ENCODE measurements at places on chromosomes 2 and 18.
A peak's percentile ranks its signal among the peaks of the same experiment; 100 is the strongest.

DNA sequence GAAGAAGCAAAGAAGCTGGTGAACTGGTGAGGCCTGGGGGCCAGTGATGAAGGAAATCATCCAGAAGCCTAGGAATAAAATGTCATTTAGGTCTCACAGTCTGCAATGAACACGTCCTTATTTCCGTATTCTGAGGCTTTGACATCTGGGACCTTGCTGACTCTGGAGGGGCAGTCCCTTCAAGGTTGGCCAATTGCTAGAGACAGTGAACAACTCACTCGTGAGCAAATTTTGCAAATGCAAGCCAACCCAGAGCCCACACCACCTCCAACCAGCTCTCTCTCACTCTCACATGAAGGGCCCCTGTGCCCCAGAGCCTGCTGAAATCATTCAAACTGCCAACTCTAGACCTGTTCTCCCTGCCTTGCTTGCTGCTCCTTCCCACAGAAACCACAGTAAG is 279.1 kb upstream of the LYPD1 start:
- DNase-seq = no peak

GRCh38 chr2:38033646-38034045 is 42.3 kb downstream of the CYP1B1 start:
- no peak for DNase-seq

GRCh38 chr18:41721103-41721790 is 233.8 kb upstream of the PIK3C3 start:
- no peak for DNase-seq

- DNase-seq = no peak
Observed at GRCh38 chr2:234377761-234378391, 119.0 kb downstream of the ARL4C start.

GRCh38 chr2:149122516-149122915 is 84.0 kb downstream of the LYPD6B start:
- DNase-seq = no peak

DNA sequence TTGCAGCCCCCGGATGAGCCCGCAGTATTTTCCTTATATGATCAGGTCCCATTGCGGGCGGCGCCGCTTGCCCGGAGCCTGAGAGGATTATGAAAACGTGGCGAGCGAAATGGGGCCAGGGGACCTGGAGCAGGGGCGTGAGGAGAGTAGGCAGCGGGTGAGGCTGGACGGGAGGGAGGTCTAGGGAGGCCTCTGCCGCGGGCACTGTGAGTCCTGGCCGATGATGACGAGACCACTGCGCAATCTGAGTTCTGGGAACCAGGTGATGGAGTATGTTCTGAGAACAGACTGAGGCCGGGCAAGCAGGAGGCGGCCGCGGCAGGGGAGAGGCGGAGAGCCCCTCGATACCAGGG is 790 bp upstream of the ACAA2 start:
- DNase-seq = peak; percentile 16

DNA sequence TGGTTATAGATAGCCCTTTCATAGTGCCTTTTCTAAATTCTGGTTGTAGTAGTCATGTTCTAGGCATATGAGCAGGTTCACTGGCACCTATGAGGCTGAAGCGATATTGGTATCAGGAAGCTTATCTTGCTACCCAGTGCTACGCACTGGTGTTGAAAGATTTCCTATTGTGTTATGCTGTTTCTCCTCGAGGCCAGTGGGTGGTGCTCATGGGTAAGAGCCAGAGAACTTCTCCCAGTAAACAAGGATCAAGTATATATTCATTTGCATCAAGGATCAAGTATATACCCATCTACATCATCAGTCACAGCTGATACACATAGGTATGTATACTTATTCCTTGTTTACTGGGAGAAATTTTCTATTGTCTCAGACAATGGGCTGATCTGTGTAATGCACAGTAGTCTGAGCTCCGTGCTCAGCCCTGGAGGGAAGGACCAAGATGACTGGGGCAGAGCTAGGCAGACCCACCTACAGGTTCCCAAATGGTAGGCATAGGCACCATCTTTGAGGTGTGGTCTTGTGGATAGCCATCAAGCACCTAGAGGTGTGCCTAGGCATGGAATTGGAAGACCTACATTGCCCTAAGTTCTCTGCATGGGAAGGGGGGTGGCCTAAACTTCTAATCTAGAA is 101.2 kb upstream of the GALNT13 start:
- no peak for DNase-seq

- DNase-seq = no peak
Observed at GRCh38 chr2:129178356-129178755, 801.1 kb upstream of the RAB6C start.

- no peak for DNase-seq
Observed at GRCh38 chr18:3998698-3999333, 456.3 kb downstream of the DLGAP1 start.

- DNase-seq = no peak
Observed at GRCh38 chr2:160783474-160783873, 289.9 kb upstream of the RBMS1 start.

DNA sequence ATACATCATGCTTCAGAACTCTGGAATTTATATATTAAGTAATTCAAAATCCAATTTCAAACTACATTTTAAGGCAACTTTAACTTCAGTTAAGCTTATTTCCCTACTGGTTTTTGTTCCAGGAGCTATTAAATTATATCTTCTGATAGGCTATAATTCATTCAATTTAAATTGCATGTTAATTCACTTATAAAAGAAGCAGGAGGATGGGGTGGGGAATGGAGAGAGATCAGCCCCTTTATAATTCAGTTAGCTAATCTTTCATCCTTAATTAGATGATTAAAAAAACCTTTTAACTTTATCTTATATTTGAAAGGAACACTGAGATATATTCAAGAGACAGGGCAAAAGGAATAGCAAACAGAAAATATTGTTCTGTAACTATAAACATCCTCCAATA is 86.8 kb downstream of the AKAIN1 start:
- no peak for DNase-seq

GRCh38 chr2:172225786-172226185 is 123.1 kb upstream of the DLX2 start:
- no peak for DNase-seq

DNA sequence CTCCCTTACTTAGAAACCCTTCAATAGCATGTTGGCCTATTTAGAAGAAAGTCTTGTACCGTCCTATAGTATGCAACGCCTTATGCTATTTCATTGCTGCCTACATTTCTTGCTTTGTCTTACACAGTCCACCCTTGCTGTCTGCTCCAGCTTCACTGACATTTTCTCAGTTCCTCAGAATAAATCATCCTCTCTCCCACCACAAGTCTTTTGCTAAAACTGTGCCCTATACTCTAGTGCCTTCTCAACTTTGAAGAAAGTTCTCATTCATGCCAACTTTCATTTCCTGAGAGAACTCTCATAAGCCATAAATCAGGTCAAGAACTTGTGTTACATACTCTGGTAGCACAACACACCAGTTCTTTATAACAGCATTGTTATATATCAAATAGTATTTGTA is 54.3 kb upstream of the COL3A1 start:
- no peak for DNase-seq

DNA sequence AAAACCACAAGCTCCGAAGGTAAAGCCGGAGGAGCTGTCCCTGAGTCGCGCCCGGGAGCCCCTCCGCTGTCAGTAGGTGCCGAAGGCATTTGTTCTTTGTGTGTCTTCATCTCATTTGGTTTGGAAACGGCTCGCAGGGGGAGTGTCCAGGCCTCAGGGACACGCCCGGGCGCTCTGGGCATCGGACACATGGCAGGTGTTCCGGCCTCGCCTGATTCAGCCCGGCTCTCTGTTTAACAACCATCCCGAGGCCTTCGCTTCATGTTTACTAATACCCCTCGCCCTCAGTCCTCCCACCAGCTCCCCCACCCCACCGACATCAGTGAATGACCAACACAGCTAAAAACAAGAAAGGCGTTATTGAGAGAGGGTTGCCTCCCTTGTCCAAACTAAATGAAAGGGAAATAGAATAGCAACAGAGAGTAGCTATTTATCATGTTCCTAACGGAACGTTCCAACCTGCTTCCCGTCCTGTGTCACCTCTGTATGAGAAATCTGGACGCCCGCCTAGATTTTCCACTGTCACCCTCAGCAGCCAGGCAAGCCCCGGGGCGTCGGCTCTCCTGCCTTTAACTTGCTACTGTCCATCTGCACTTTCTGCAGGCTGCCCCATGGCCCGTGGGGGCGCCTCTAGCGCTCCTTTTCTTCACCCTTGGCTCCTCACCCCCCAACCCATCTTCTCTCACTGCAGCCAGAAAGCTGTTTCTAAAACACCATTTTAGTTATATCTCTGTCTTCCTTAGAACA is 73.9 kb downstream of the MYCN start:
- no peak for DNase-seq

- no peak for DNase-seq
Observed at GRCh38 chr2:202965810-202966460, 48.7 kb upstream of the NBEAL1 start.

- DNase-seq = no peak
Observed at GRCh38 chr2:75810611-75811330, 100.1 kb upstream of the GCFC2 start.

- no peak for DNase-seq
Observed at GRCh38 chr18:23400918-23401317, 52.2 kb upstream of the RIOK3 start.
